Activated T-helper 9 cell treated with anti-CD3 and anti-CD28 coated beads, Interleukin-2, amount 50 U/mL, for 16 hours (primary cell): ENCODE measurements at places on chromosomes 3 and 15.

GRCh38 chr15:57150066-57150865 is 226.0 kb upstream of the CGNL1 start:
- DNase-seq, result no peak

GRCh38 chr15:94417501-94418293 is 186.3 kb downstream of the MCTP2 start:
- DNase-seq, result no peak

DNA sequence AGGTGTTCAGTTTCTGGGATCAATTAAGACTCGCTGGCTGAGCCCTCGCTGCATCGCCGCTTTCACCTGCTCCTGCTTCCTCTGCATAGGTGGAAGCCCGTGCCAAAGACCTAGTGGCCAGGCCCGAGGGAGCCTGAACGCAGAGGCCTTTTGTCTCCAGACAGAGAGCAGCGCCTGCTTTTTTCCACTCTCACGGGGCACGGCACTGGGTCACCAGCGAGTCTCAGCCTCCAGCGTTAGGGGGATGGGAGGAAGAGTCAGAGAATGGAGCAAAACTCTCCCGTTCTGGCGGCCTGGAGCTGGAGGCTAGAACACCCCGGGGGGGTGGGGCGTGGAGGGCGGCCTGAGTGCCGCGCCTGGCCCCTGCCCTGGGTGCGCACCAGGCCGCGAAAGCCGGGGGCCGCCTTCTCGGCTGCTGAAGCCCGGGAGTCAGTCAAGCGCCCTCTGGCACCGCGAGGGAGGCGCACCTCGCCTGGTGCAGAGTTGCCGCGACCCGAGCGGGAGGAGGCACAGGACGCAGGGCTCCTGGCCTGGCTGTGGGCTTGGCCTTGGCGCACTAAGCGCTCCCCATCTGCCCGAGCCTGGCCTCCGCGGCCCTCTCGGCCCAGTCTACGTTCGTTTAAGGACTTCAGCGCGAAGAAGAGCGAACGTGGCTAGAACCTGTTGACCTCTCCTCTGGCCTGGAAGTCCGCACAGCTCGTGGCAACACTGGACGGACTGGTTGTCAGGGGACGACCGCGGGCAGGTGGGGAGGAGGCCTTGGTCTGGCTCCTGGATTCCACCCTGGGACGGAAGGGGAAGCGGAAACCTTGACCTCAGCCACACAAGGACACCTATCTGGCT is 21.5 kb downstream of the NR2F2 start:
- no peak for DNase-seq

DNA sequence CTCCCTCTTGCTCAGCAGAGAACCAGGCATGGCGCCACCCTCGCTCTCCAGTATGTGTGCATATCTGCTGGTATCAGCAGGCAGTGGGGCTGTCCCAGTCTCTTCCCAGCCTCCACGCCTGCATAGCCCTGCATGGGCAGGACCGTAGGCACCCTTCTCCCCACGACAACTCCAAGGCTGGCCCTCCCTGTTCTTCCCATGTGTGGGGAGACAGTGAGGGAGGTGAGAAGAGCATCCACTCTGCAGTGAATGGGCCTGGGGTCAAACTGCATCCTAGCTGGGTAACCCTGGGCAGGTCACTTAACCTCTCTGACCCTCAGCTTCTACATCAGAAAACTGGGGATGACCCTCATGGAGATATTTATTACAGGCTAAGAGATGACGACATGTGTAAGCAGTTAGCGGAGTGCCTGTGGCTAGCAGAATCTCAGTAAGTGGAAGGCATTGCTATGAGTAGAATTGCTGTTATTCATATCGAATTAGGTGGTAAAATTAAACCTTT is 13.3 kb upstream of the SSUH2 start:
- no peak for DNase-seq

DNA sequence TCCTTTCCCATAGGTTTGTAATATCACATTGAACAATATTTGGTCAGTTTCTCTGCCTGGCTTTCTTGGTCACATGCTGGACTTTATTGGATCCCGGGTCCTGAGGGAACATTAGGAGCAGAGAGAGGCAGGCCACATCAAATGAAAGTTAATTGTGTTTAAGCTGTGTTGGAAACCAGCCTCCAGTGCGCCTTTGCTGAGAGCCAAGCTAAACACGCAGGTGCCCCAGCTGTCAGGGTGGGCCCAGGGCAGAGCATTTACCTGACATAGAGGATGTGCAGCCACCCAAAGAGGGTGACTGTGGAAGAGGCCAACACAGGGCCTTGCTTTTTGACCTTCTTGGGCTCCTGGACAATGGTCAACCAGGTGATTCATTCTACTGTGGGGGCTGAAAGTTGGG is 149.3 kb downstream of the EBLN2 start:
- no peak for DNase-seq

GRCh38 chr3:179921500-179921899 is 115.2 kb downstream of the PEX5L start:
- no peak for DNase-seq

- no peak for DNase-seq
These were observed 601.9 kb upstream of the TGFBR2 start for GRCh38 chr3:30004481-30004880.

- no peak for DNase-seq
These were observed 142.4 kb downstream of the ZPLD1 start for GRCh38 chr3:102577082-102577789.

- no peak for DNase-seq
These were observed 254.1 kb upstream of the CTDSPL start for GRCh38 chr3:37607604-37608003.

DNA sequence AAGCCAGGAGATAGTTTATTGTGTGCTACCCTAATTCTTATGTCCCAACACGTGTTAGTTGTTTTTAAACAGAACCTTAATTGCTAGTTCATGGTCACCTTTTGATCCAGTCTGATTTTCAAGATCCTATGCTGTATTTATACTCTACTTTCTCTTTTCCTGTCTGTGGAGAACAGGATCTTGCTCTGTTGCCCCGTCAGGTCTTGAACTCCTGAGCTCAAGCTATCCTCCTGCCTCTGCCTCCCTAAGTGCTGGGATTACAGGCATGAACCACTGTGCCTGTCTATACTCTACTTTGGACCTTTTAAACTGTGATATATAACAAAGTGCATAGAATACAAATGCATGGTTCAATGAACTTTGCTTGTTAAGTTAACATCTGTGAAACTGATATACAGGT is 44.7 kb upstream of the TSC22D2 start:
- no peak for DNase-seq

- DNase-seq, result no peak
These were observed 6.8 kb downstream of the LTK start for GRCh38 chr15:41506796-41507341.

GRCh38 chr3:24363242-24363641 is 131.4 kb downstream of the THRB start:
- DNase-seq, result no peak

DNA sequence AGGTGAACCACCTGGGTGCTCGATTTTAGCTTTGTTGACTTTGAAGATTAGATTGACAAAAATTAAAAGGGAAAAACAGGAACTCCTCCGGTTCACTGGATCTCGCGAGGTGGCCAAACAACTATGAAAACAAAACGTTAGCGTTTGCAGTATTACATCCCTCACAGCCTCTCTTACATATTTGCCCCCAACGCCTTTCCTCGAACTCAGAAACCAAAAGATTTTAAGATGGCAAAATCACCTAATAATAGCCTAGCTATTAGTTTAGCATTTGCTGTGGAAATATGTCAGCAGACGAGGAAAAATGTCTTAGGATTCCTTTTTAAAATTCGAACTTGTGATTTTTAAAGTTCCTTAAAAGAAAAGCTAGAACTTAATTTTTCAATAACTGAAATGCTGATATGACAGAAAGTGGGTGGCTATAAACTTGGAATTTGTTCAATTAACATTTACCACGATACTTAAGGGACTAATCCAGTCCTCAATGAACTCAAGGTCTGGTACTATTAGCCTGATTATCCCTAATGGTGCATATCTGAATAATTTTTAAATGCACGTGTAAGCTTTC is 491 bp upstream of the SENP7 start:
- no peak for DNase-seq

GRCh38 chr3:139472380-139473010 is 3.8 kb downstream of the RBP2 start:
- no peak for DNase-seq

GRCh38 chr3:66854601-66855151 is 143.4 kb upstream of the KBTBD8 start:
- no peak for DNase-seq

DNA sequence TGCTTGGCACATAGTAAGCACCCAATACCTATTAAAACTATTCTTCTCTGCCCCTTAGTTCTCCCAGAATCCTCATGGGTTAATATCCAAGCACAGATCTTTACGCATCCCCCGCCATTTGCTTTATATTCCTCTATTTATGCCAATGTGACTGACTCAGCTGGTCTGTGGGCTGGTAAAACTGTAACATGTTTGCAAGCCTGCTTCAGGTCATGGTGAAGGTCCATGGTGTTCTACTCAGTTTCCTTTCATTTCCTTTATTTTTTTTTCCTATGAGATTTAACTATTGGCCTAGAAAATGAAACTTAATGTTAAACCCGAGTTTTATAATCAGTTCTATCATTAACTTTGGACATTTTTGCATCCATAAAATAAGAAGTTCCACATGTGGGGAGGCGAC is 47.0 kb downstream of the FRMD4B start:
- DNase-seq, result no peak

- DNase-seq, result no peak
These were observed 392.0 kb upstream of the RORA start for GRCh38 chr15:61621146-61621545.

GRCh38 chr3:16290007-16290826 is 25.2 kb downstream of the OXNAD1 start:
- DNase-seq, result no peak

- no peak for DNase-seq
These were observed 26.2 kb downstream of the SLC2A2 start for GRCh38 chr3:171000281-171000680.

DNA sequence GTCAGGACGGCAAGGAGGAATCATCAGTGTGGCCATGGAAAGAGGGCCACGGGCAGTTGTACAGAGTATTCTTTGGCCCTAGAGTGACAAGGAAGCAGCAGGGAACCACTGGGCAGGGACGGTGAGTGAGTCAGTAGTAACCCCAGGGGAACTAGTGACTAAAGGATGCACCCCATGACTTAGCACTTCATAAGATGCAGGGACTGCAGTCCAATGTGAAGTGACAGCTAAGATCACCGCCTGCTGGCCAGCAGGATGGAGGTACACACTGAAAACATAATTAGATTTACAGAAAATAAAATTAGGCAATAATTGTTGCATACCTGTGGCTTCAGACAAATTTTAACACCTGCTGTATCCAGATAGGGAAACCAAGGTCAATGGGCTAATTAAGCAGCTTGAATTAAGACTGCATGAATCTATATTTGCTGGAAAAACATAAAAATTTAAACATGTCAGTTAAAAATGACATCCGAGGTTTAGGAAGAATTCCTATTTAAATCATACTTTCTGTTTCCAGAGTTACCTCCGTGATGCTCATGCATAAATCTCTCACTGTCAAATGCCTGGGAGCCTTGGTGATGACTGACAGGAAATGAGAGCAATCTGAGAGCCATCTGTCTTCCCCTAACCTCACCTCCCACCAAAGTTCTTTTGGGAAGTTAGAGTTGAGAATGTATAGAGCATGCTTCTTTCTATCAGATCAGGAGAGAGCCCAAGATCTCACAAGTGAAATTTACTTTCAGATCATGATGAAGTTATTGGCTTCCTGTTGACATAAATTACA is 56.5 kb downstream of the DCLK3 start:
- no peak for DNase-seq

- no peak for DNase-seq
These were observed 103.0 kb upstream of the TBL1XR1 start for GRCh38 chr3:177300039-177300833.

GRCh38 chr3:134363381-134363755 is 10.9 kb downstream of the AMOTL2 start:
- no peak for DNase-seq

- no peak for DNase-seq
These were observed 17.1 kb upstream of the XIRP1 start for GRCh38 chr3:39209329-39209970.

DNA sequence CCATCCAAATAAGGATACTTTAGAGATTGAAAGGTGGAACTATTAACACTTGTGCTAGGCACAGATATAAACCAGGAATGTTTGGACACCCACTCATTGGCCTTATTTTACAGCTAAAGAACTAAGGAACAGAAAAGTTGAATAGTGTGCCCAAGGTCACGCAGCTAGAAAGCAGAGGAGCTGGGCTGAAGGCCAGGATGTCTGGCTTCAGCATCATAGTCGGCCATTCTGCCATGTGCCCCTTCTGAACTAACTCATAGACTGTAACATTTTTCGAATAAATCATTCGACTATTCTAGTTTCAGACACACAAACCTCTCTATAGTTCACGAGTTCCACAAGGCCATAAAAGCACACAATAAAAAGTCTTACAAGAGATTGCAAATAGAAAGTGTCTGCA is 71.1 kb downstream of the SUMF1 start:
- no peak for DNase-seq

DNA sequence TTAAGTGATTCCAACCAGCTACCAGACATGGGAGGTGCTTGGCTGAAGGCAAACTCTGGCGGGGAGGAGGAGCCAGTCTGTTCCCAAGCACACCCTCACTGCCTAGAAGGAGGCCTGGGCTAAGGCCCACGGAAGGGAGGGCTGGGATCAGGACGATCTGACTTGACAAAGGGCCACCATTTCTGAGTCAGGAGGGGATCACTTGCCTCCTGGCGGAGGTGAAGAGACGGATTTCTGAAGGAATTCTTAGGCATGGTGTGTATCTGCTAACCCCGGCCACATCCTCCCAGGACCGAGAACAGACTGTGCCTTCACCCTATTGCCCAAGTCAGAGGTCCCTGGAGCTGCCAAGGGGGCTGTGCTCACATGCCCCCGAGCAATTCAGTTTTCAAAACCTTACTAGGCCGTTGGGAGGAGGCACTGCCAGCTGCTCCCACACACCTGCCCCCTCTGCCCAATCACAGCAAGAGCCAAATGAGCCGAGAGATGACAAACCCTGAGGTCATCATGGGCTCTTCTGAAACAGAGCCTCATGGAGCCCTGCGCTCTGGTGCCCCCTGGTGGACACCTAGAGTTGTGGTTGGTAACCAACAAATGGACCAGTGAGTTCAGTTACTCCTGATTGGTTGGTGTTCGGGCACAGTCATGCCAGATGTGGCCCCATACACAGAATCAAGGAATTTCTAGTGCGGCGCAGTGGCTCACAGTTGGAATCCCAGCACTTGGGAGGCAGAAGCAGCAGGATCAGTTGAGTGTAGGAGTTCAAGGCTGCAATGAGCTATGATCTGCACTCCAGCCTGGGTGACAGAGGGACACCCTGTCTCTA is 6.5 kb upstream of the TNK2 start:
- peak; percentile 94 for DNase-seq

GRCh38 chr3:54527521-54527920 is 400.3 kb downstream of the LRTM1 start:
- no peak for DNase-seq

GRCh38 chr3:56593455-56594158 is 36.6 kb downstream of the CCDC66 start:
- DNase-seq, result no peak

GRCh38 chr3:146274833-146275232 is 23.9 kb upstream of the PLSCR4 start:
- DNase-seq, result no peak

- no peak for DNase-seq
These were observed 303.4 kb downstream of the KBTBD8 start for GRCh38 chr3:67301556-67301955.
